Upper lobe of left lung (tissue), 6 donors: ENCODE measurements at places on chromosomes 16 and 17.
A peak's percentile ranks its signal among the peaks of the same experiment; 100 is the strongest.

DNA sequence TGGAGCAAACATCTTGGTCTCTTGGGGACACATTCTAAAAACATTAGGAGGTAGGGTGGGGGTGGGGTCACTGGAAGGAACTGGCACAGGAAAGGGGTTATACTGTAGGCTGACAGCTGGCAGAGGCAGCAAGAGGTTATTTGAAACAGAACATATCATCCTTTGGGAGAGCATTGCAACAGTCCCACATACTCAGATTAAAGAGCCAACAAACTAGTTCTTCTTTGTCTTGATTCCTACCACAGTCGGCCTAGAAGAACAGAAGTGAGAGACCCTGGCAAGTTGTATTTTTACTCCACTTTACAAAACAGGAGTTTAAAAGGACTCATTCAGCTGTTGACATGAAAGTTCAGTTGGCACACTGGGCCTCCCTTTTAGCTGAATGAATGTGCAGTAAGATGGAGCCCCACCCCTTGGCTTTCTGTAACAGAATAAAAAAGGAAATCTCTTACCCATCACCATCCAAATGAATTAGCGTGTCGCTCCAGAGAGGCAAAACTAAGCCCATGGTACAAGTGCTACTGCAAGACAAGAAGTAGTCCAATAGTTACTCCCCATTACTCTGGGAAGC, 54.6 kb upstream of the CORO6 start:
- DNase-seq: no peak

- peak; percentile 94 for DNase-seq
Measured at GRCh38 chr17:50151937-50152547, 1.6 kb upstream of the PPP1R9B start.

GRCh38 chr16:7440886-7441400, 108.3 kb downstream of the RBFOX1 start:
- no peak for DNase-seq

GRCh38 chr16:88655053-88655732, 4.3 kb upstream of the CYBA start:
- peak; percentile 83 for DNase-seq

DNA sequence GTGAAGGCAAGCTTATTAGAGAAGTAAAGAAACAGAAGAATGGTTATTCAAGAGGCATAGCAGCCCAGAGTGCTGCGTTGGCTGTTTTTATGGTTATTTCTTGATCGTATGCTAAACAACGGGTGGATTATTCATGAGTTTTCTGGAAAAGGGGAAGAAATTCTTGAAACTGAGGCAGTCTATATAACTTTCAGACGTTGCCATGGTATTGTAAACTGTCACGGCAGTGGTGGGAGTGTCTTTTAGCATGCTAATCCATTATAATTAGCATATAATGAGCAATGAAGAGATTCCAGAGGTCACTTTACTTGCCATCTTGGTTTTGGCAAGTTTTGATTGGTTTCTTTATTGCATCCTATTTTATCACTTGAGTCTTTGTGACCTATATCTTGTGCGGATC, 17.4 kb upstream of the MILR1 start:
- no peak for DNase-seq

GRCh38 chr17:78147315-78147998, 1.3 kb downstream of the C17orf99 start:
- peak; percentile 83 for DNase-seq

DNA sequence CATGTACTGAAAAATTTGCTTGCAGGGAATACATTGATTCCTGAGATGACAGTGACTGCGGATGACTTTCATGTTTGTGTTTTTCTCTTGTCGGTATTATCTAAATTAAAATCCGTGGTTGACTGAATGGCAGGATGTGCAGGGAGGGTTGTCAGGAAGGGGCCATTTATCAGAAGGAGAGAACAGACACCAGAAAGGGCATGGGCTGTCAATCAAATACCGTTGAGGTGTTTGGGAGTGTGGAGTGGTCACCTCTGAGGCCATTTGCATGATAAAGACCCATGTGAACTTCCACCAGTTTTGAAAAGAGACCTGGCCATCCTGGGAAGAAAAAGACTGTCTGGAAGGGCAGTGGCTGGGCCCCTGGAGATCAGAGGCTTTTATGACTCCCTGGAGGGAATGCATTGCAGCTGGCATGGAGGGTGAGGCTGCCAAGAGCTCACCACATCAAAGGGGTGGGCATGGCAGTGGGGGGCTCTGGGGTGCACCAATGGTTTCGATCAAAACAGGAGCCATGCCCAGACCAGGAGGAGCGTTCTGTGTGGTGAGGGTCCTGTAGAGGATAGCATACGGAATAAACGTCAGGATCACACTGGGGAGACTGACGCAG, 67.1 kb downstream of the CYLD start:
- no peak for DNase-seq
